ENCODE measurements at places on chromosomes 5 and 9.

DNA sequence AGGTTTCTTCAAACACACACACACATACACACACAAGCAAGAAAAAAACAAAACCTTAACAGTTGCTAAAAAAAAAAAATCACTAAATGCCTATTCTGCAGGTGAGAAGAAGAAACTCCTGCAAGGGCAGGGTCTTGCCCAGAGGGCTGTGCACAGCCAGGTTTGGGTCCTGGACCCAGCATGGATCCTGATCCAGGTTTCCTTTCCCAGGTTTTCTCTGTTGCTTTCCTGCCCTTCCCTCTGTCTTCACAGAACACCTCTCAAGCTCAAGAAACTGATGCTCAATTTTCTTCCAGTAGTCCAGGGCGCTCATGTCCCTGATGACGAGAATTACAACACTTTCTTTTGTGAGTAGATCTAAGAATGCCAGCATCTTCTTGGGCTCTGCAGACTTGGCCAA, 136.6 kb downstream of the PAX5 start:
- DNase-seq = no peak

- no peak for DNase-seq
These were observed 62.8 kb downstream of the ERBIN start for GRCh38 chr5:65989158-65989557.

DNA sequence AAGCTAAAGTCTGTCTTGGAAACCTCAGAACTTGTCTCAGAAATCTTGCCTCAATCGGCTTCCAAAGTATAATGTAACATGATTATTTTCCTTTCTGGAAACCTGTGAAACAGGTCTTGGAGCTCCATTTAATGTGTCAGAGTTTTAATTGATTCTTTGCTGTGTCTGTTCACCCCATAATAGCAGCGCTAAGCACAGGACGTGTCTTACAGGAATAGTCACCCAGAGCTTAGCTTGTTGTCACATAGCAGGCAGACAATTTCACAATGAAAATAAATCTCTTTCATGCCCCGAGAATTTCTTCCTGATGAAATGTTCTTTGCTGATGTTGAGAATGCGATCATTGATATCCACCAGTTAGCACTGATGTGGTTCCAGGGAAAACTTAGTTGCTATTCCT, 40.2 kb upstream of the PTPN3 start:
- DNase-seq = no peak

DNA sequence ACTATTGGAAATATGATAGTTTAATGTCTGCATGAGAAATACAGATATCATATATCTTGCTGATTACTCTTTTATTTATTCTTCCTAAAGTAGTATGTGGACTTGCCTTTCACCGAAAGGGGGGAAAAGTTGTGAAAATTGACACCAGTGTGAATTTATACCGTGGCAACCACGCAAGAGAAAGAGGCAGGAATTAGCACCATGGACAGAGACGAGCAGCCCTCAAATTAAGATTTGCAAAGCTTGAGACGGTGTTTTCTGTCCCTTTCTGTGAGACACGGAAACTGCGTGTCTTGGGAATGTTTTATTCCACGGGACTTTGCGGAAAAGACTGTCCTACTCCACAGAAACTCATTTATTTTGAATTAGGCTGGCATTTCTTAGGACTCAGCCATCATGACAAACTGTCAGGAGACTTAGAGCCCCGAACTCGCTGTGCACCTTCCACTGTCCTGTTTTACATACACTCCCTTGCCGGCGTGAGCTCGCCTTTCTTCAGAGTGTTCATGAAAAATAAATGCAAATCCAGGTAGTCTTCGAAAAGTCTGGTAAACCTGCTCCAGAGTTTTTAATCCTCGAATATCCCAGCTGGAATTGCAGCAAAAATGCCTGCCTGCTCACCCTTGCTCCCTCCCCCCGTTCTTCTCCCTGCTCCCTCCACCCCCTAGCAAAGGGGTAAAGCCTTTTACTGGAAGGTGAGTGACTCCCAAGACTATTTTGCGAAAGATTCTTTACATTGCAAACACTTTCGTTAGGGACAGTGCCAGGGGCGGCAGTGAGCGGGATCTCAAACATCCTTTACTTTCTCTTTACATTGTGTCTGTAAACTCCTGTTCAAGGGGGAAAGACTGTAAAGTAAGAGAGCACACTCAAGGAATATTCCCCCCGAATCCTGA, 3.8 kb upstream of the ELAVL2 start:
- no peak for DNase-seq

GRCh38 chr5:67453111-67453905, 256.7 kb upstream of the CD180 start:
- DNase-seq = no peak

- DNase-seq = no peak
These were observed 19.7 kb downstream of the NAA35 start for GRCh38 chr9:85960688-85961093.

DNA sequence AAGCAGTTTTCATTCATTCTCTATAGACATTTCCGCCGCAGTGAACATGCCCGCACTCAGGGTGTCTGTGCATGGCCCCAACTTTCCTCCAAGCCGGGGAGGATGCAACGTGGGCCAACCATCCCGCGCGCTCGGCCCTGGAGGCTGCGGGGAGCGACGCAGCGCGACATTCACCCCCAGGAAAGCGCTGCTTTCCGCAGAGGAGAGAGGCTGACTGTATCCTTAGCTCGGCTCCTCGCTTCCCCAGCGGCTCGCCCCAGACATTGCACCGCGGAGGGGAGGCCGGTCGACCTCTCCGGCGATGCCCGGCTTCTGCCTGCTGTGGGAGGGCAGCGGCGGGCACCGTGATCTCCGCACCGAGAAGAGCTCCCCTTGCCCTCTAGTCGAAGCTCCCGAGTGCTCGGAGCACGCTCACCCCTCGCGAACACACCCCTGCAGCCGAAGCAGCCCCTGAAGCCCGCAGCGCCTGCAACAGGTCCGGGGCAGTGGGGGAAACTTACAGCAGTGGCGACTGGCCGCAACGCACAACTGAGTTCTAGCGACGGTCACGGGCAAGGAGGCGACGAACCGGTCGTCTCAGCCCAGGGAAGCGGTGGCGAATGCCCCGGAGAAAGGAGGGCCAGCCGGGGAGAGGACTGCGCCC, 600 bp downstream of the ENC1 start:
- DNase-seq = no peak

GRCh38 chr9:26809795-26810194, 82.8 kb downstream of the CAAP1 start:
- DNase-seq = no peak

DNA sequence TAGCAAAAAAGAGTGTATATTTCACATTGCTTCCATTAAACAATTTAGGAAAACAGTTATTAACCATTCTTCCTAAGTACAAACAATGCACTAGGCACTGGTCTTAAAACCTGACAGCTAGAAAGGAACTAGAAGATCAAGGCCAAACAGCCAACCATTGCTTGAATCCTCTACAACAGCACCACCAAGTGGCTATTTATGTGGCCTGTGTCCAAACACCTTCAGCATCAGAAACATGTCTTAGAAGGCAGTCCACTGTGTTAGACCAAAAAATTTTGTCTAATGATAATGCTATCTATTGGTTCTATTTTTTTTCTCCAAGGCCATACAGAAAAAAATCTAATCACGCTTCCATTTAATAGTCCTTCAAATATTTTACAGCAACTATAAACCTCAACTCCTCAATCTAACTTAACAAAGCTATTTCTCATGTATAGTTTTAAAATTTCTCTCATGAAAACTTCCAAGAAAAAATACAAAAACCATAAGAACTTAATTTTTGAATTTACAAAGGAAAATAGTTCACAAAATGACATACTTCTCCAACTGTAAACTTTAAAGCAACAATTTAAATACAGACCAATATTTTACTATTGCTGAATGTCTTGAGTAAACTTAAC, 36.1 kb downstream of the CAAP1 start:
- no peak for DNase-seq

- no peak for DNase-seq
These were observed 97.9 kb downstream of the PDE8B start for GRCh38 chr5:77308154-77308960.

- no peak for DNase-seq
These were observed 18.1 kb downstream of the PTCH1 start for GRCh38 chr9:95498641-95499040.

- DNase-seq = no peak
These were observed 39.2 kb downstream of the GRAMD2B start for GRCh38 chr5:126462239-126463014.

- no peak for DNase-seq
These were observed 373.4 kb upstream of the IRX4 start for GRCh38 chr5:2255915-2256690.

GRCh38 chr5:35458824-35459207, 158.8 kb upstream of the SPEF2 start:
- DNase-seq = no peak

- DNase-seq = peak; percentile 71
These were observed 5.8 kb upstream of the SOWAHA start for GRCh38 chr5:132807163-132807838.

GRCh38 chr9:27572566-27572917, 739 bp downstream of the C9orf72 start:
- DNase-seq = peak; percentile 16

- DNase-seq = no peak
These were observed 112.4 kb downstream of the SH3TC2 start for GRCh38 chr5:148950471-148950863.

DNA sequence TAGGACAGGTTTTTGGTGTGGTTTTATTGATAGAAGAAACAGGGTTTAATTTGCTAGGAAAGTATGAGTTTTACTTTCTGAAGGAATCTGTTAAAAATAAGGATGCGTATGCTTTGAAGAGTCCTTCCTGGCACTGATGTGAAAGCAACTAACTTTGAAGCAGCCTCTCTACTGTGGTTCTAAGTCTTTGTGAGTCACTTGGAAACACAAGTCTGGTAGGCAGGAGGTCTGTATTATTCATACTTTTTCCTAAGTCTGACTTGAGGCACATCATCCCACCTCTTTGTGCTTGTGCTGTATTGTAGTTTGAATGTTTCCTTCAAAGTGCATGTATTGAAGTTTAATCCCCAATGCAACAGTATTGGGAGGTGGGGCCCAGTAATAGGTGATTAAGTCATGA, 129.0 kb downstream of the TAF11L14 start:
- no peak for DNase-seq

- no peak for DNase-seq
These were observed 436.7 kb downstream of the ZSWIM6 start for GRCh38 chr5:61768692-61769281.

GRCh38 chr9:123583646-123584045, 227.6 kb downstream of the CRB2 start:
- no peak for DNase-seq

GRCh38 chr9:3976865-3977613, 322.8 kb downstream of the GLIS3 start:
- no peak for DNase-seq

DNA sequence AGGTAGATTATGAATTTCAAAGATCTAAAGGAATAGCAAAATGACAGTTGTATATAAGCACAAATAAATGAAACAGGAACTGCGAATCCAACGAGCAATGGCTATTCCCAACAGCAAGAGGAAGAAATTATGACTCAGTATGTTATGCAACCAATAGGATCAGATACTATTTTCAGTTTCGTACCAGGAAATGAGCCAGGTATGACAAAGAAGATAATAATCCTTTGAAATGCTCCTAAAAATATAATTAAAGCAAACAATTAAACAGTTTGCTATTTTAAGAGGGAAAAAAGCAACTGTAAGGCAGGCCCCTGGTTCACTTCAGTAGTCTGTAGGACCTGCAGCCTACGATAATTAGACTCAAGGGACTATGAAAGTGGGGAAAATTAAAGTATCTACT, 58.9 kb downstream of the AUH start:
- no peak for DNase-seq

- no peak for DNase-seq
These were observed at the start of gene PCDHGC4 for GRCh38 chr5:141484641-141485311. Gene PCDHGC4 (plus strand): TSS chr5:141485030. CDS start chr5:141485174, 144 bp downstream.

DNA sequence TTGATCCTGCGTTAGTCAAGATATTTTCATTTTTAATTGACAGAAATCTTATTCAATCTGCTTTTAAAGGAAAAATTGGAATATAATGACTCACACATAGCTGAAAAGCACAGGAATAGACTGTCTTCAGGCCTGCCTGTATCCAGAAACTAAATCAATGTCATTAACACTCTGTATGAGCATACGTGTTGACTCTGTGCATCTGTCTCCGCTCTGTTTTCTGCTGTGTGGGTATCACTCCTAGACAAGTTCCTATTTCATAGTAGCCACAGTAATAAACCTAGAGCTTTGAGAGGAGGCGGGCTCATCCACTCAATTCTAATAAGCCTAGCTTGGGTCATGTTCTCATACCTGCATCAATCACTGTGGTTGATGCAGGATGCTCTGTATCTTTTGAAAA, 267.6 kb downstream of the KCTD16 start:
- DNase-seq = no peak

GRCh38 chr9:109743696-109744095, 36.3 kb upstream of the PALM2AKAP2 start:
- DNase-seq = no peak

GRCh38 chr9:7892975-7893374, 93.4 kb upstream of the DMAC1 start:
- no peak for DNase-seq

DNA sequence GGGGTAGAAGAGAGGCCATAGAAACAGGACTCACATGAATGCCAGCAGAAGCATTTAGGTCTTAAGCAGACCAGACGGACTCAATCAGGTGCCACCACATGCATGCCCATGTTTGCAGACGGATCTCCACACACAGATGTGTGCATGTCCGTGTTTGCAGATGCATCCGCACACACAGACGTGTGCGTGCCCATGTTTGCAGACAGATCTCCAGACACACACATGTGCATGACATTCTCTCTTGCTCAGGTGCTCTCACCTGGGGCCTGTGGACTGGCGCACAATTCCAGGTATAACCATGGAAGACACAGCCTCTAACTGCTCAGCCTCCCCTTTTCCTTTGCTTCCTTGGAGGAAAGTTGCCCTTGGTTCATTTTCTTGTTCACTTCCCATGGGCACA, 148.3 kb downstream of the CACNA1B start:
- DNase-seq = peak; percentile 20

GRCh38 chr9:8265281-8265680, 465.7 kb upstream of the DMAC1 start:
- no peak for DNase-seq

- DNase-seq = no peak
These were observed 118.9 kb downstream of the TRIO start for GRCh38 chr5:14261856-14262611.

GRCh38 chr5:179803651-179804554, 2.8 kb downstream of the MGAT4B start:
- no peak for DNase-seq

GRCh38 chr9:72726947-72727346, 205.5 kb downstream of the TMC1 start:
- no peak for DNase-seq

DNA sequence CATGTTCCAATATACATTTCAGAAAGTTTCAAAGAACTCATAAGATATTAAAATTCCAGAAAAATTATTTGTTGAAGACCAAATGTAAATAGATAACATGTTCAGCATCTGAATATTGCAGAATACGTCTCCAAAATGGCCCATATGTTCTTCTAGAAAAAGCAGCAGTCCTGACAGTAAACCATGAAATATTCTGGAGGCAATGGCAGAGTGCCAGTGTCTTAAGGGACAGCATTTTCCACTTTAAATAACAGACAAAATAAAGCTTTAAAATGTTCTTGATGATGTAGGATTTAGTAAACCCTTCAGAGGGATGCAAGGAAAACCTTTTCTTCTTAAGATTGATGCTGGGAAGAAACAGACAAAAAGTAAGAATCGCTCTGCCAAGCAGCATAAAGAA, 721.0 kb downstream of the NR2F1-AS1 start:
- no peak for DNase-seq
